ENCODE measurements at places on chromosomes 12 and 14. TPM values are rescaled to one million over a fixed set of nuclear protein-coding genes. Genes with fewer than 3 reads are reported as not detected.

GRCh38 chr14:101127224-101127623, 223.7 kb upstream of the RTL1 start:
- DNase-seq: no peak

DNA sequence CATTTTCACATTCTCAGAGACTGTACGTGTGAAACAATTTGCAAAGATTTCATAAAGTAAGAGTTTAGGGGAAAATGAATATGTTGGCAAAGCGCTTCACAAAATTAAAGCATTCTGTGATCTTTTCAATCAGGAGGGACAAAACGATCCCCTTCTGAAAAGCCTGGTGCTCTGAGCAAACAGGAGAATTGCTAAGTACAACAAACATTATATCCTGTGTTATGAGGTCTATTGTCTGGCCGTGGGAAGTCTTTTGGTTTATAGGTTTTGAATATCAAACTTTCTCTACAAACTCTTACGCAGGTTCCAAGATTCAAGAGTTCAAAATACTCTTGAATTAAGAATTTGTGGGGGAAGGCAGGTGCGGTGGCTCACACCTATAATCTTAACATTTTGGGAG, 7.2 kb upstream of the FOXN3 start:
- no peak for DNase-seq

DNA sequence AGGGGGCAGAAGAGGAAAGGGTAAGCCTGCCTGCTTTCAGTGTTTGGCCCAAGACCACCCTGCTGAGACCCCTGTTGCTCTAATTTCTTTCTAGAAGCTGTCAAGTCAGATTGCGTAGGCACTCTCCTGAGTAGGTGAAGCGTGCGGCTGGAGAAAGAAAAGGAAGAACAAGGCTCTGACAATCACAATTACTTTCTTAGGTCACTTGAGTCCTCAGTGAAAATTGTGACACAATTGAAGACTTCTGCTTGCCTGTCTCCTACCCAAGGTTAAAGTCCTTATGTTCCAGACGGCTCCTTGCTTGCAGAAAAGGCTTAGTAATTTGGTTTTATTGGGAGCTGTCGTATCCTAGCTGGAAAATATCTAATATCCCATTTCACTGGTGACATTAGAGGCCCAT, 721 bp upstream of the CTSG start:
- DNase-seq: no peak

Gene DHRS2
- total RNA-seq: 0.43 TPM

Gene GPX2
- 617 TPM for total RNA-seq

Gene SOAT2
- total RNA-seq: 0.75 TPM

Gene BAG5
- 24.2 TPM for total RNA-seq
